ENCODE measurements at places on chromosomes 7 and 10. TPM values are rescaled to one million over a fixed set of nuclear protein-coding genes. Genes with fewer than 3 reads are reported as not detected.

The HABP2 gene
- total RNA-seq, result 0.07 TPM

GRCh38 chr7:112896026-112896601 is 105.9 kb upstream of the TMEM168 start:
- DNase-seq, result no peak

GRCh38 chr10:114749014-114749413 is 72.6 kb upstream of the FHIP2A start:
- DNase-seq, result no peak

DNA sequence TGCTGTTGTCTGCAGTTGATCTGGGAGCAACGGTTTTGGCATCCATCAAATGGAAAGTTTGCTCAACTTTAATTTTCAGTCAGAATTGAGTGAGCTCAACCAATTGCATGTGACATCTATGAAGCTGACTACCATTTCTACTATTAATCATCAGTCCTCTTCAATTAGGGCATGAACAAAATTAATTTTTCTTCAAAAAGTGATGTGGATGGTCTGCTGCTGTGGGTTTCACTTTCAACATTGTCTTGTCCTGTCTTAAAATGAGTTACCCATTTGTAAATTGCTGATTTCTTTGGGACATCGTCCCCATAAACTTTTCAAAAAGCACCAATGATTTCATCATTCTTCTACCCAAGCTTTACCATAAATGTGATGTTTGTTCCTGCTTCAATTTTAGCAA is 176.7 kb upstream of the LRRN3 start:
- DNase-seq, result no peak

- DNase-seq, result no peak
Observed at GRCh38 chr7:2307690-2308107, 6.5 kb downstream of the SNX8 start.

DNA sequence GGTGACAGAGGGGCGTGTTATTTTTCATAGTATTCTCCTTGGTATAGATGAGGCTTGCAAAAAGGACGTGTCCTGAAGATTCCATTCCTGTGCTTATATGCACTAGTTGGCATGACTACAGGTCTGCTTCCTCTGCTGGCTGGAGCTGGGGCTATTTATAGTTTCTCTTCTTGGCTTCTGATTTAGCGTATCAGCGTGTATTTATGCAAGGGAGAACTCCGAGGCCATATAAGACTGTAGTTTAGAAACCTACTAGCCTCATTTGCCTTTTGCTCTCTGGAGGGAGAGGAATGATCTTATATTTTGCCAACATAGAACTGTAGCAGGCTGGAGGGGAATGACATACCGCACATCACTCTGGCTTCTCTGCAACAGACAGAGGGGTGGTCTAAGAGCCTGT is 39.7 kb downstream of the CACNB2 start:
- no peak for DNase-seq

GRCh38 chr7:125197731-125198393 is 268.2 kb upstream of the POT1 start:
- DNase-seq, result no peak

DNA sequence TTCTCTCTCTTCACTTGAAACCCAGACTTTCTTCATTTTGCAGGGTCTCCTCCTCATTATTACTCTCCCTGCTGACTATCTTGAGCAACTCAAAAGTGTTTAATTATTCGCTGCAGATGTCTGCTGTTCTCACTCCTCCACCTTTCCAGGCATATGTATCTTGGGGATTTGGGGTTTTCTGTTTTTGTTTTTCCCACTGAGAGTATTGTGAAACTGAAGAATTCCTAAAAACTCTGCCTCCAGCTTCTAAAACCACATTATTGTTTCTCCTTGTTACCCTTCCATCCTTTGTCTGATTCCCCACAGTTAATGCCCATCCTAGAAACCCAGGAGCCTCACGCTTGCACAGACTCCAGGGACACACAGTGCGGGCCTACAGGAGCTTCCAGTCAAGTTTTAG is 51.3 kb downstream of the WNT2 start:
- DNase-seq, result no peak

All from kidney epithelial cell (primary cell).